Mesangial cell (primary cell): ENCODE measurements at places on chromosomes 4 and X. TPM values are rescaled to one million over a fixed set of nuclear protein-coding genes. Genes with fewer than 3 reads are reported as not detected.

The EFHC2 gene
- total RNA-seq: 0.33 and 0.51 TPM in 2 replicates

The FAM47C gene
- not detected in 2 replicates for total RNA-seq

The HSD17B11 gene
- total RNA-seq: 11.7 and 15.7 TPM in 2 replicates

The PAGE2B gene
- not detected in 2 replicates for total RNA-seq

The ADH1B gene
- not detected in 2 replicates for total RNA-seq

The NKAP gene
- total RNA-seq: 2.9 and 3.4 TPM in 2 replicates

The SYAP1 gene
- 19.8 and 23.3 TPM in 2 replicates for total RNA-seq
